ENCODE measurements at places on chromosomes 2 and 18.

DNA sequence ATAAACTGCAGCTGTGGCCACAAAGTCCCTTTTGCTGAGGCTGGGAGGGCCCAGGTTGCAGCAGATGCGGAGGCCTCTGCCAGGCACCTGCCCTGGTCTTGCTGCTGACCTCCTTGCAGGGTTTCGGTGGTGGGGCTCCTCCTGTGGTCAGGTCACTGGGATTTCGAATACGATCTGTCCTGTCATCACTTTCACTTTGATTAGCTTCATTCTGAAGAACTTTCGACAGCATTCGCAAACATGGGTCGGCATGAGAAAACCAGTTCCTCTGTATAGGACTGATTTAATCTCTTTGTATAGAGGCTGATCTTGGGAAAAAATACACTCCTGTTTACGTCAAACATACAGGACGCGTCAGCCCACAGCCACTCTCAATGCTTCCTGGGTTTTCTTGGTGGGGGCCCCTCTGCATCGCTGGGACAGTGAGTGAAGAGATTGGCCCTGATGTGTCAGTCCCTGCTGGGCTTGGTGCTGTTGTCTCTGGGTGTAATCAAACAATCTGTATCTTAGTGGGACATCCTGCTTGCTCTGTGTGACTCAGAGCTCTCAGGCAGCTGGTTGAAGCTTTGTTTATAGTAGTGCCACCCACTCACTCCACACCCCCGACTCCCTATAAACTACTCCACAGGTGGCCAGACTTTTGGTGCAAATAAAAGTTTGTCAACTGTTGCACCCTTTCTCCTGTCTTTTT lies 209.4 kb upstream of the CXCR4 start:
- DNase-seq: no peak

DNA sequence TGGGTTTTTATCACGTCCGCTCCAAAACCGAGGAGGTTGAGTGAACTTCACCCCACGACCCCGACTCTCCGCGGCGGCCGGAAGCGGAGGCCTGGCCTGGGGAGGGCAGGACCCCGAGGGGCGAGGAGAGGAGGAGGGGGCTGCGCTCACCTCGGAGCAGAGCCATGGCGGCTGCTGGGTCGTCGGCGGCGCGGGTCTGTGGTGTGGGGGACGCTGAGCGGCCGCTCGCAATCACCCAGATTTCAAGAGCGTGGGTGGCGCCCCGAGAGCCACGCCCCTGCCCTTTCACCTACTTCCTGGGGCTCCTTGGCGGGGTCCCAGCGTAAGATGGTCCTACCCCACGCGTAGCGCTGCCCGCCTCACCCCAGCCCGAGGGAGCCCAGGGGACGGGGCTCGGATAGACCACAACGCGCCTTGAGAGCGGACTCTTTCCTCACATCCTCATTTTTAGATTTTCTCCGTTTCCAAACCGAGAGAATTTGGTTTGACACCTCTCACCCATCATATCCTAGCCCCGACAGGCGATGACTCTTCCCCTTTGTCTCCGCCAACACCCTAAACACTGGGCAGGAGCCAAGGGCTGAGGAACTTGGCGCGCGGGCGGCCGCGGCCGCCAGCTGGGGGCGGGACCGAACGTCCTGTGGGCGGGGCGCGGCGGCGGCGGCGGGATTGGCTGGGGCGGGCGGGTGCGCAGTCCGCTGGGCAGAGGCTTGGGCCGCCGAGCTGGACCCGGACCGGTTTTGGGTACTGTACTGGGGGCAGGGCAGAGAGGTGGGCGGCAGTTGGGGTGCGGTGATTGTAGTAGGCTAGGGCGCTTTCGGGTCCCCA lies at the start of gene ACAA2:
TSS of gene ACAA2 (minus strand) at position 215 of the 828 bp plus-strand sequence. CDS start at position 166, 49 bp downstream.
- peak; percentile 85 for DNase-seq

GRCh38 chr2:64675860-64676259 lies 22.1 kb upstream of the SERTAD2 start:
- DNase-seq: no peak

DNA sequence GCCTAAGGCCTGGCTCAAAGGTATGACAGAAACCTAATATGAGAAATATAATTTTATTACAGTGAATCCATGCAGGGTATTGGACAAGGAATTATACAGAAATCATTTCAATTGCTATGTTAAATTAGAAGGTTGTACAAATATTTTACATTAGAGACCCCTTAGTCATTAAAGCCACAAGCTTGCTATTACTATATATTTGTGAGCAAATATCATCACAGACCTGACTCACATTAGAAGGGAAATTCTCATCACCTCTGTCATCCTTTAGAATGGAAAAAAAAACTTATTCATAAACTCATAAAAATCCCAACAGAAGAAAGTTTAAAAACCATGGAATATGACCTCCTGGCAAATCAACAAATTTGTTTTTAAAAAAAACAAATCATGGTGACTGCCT lies 277.9 kb downstream of the DCC start:
- DNase-seq: no peak

- no peak for DNase-seq
Observed at GRCh38 chr2:37554687-37555086, 116.8 kb downstream of the CDC42EP3 start.

- no peak for DNase-seq
Observed at GRCh38 chr2:10444463-10444862, 3.7 kb downstream of the ODC1 start.

DNA sequence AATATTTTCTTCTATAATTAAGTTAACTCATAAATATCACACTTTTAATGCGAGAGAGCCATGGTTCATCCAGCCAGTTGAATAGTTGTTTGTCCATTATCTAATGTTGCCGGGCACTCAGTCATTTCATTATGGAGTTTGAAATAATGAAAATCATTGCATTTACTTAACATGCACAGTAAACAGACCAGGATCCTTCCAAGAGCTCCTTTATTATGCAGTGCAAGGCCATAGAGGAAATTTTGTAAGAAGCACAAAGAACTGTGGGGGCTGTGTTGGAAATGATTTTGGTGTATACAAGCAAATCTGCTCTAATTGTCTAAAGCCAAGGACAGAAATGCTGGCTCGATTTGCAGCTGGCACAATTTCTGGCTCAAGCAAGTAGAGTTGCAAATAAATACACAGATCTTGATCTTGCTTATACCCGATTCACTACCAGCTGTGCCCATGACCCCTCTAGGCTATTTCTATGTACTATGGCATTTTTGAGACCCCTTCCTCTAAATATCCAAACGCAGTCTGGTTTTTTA lies 400.3 kb upstream of the HNRNPA3 start:
- DNase-seq: no peak

- no peak for DNase-seq
Observed at GRCh38 chr2:22912398-22912797, 472.6 kb upstream of the KLHL29 start.

DNA sequence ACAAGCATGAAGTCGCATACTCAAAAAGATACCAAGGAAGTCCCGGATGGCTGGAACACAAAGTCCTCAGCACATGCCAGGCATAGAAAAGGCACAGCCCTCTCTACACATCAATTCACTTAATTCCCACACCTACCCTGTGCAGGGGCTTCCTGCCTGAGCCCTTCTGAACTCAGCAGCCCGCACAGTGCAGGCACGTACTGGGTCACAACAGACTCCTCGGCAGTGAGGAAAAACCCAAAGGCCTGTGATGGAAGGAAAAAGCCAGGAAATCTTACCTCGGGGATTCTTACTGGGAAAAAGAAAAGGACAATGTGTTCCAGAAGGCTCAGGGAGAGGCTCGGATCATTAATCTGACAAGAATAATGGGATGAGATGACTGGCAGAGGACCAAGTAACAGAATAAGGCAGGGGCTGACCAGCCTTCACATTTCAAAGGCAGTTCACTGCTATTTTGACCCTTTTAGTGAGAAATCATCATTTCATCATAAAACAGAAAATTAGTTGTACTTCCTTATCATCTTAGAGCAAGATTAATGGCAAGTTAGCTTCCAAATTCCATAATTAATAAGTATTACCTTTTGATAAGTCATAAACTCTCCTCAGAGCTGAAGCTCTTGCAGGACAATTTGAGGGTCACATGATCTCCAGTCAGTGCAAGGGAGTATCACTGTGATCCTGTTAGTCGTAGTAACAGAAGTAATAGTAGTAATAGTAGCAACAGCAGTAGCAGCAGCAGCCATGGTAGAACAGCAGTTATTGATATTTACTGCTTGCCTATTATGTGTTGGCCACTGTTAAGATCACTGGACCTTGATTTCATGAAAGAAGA lies 87.4 kb downstream of the STK39 start:
- DNase-seq: no peak
